Bronchus fibroblast of lung (primary cell): ENCODE measurements at places on chromosomes 13 and 19. TPM values are rescaled to one million over a fixed set of nuclear protein-coding genes. Genes with fewer than 3 reads are reported as not detected.

CGB7 gene
- 0.30 and 0.34 TPM in 2 replicates for total RNA-seq

MEDAG gene
- 3.4 and 3.9 TPM in 2 replicates for total RNA-seq

HIPK4 gene
- under 0.01 and 0.15 TPM in 2 replicates for total RNA-seq

CYP4F3 gene
- total RNA-seq = not detected in 2 replicates

MYBPC2 gene
- not detected in 2 replicates for total RNA-seq
